ENCODE measurements at places on chromosomes 1 and 21.

GRCh38 chr1:48003741-48004531, 6.8 kb upstream of the TRABD2B start:
- no peak for DNase-seq

- no peak for DNase-seq
These were observed 29.9 kb downstream of the ACTN2 start for GRCh38 chr1:236716160-236716559.

- DNase-seq: no peak
These were observed 24.4 kb upstream of the SLAMF6 start for GRCh38 chr1:160547422-160547821.

GRCh38 chr1:86084998-86085397, 71.6 kb downstream of the COL24A1 start:
- no peak for DNase-seq

DNA sequence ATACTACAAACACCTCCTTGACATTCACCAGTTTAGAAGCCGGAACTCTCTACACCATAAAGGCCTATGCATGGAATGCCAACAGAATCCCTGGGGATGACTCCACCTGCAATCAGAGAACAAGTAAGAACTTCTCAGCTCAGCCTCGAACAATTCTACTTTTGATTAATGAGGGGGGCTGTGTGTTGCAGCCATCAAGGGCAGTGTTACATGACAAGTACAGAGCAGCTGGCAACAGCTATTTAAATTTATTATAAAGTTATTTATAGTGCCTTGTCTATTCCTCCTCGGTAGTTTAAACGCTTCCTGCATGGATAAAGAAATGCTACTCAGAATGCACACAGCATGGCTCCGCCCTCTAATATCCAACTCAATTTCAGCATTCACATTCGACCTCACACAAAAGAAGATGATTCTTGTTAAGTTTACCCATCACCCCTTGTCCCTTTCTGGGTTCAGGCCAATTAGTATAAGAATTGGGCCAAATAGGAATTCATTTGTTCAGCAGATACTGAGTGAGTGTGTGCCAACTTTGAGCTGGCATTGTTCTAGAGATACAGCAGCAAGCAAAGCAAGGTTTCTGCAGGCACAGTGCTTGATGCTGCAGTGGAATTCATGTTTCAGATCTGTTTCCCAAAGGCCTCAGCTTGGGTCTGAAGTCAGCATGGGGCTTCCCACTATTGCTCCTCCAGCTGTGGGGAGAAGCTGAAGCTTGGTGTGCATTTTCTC, 6.4 kb downstream of the FNDC7 start:
- DNase-seq: no peak

- no peak for DNase-seq
These were observed 230.3 kb downstream of the CENPF start for GRCh38 chr1:214833178-214833756.

DNA sequence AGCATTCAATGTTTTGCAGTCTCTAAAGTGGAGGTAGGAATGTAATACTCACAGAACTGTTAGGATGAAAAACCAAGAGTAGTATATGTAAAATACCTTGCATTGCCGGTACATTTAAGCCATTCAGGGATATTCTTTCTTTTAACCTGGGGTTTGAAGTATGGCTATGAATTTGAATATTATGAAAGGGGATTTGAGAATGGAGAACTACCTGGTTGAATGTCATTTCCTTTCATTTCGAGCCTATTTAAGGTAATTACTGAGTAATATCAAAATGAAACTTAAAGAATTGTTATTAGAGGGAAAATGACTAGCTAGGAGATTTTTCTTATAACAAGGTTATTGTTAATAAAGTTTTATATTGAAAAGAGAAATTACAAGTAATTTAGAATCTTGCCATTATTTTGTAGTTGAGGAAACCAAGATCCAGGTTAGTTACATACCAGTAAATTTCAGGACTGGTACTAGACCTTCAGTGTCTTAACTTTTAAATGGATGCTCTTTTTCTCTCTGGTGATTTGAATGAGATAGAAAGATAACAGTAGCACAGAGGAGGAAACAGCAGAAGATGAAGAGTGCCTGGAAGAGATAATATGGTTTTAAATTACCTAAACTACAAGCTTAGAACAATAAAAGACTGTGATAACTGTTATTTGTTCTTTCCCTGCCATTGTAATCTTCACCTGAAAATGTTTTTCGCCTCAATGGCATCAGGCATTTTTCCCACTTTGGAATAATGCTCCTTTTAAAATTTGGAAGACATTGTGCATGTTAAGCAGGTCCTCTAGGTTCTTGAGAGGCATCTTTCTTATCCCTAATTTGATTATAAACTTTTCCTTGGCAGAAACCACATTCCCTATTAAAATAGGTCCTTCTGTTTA, 103.2 kb downstream of the PKN2 start:
- DNase-seq: no peak

GRCh38 chr21:34042735-34043134, 30.6 kb upstream of the MRPS6 start:
- DNase-seq: no peak

- DNase-seq: no peak
These were observed 71.9 kb upstream of the GOLT1A start for GRCh38 chr1:204285436-204286305.

- DNase-seq: no peak
These were observed 129.0 kb upstream of the KLHDC7A start for GRCh38 chr1:18351735-18352134.

DNA sequence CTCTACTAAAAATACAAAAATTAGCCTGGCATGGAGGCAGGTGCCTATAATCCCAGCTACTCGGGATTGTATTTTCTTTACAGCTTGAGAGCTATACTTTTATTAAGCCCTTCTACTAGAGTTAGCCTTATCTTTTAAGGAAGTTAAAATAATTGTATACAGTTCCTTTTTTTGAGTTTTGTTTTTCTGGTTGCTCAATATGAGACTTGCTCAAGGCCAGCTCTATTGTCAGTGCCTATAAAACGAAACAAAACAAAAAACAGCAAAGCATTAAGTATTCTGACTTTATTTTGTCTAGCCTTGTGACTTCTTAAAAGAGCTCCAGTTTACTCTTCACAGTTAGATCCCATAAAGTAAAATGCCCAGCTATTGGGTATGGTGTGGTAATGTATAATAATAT, 17.2 kb downstream of the PKN2 start:
- no peak for DNase-seq

DNA sequence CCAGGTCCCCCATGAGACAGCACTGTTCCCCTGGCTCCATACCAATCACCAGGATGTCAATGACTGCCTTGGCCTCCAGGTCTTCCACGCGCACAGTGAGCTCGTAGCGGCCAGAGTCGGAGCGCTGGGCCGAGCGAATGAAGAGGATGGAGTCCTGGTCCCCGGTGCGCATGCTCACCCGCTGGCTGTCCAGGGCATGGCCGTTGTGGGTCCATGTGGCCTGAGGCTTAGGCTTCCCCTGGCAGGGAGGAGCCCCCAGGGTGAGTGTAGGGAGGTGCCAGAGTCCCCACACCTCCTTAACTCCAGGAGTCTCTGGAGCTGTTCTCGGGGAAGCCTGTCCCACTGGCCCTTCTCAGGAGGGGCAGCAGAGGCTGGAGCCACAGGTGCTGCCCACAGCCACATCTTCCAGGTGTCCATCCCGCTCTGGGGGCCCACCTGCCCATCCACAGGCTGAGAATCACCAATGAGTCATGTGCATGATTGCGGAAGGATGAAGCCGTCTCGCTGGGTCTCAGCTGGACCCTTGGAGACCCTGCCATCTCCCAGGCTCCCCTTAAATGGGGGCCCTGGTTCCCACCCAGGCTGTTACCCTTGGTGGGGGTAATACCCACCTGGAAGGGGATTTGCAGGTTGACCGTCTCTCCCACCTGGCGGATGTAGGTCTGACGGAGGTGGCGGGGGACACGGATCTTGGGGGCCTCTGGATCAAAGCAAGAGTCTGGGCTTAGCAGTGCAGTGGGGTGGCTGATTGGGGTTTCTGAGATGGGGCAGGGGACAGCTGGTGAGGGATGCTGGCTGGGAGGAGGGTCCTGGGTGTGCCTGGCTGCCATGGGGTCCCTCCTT, 4.1 kb downstream of the MYBPH start:
- DNase-seq: no peak

DNA sequence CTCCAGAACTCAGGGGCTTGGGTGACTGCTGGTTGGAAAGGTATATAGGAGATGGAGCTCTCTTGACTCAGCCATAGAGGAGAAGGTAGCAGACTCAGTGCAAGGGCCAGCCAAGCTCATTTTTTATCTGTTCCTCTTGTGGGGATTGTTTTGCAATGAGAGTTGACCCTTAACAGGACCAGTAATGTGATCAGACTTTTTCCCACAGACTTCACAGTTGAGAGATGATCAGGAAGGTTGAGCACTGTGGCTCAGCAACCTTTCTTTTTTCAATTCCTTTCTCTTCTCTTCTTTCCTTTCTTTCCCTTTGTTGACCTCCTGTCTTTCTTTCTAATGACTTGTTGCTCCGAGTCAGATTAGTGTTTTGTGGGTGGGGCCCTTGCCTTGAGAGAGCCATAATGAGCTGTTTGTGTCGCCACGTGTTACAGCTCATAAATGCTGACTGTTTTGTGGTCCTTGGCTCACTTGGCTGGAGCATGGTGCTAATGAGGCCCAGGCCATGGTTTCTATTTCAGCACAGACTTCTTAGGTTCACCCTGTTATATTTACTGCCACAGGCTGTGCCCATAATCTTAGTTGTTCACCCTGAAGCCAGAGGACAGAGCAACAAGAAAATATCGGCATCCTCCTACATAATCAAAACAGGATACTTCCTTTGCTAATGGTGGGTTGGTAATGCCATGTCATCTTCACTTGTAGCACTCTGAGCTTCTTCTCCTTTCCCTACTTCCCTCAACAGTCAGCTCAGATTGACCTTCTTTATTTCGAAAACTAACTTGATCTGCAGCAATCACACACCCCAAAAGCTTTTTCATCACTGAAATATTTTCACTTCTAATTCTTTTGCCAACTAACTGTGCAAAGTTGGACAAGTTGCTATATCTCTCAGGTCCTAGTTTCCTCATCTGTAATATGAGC, 13.9 kb downstream of the ADAM30 start:
- DNase-seq: no peak

GRCh38 chr1:11851180-11851579, 3.6 kb upstream of the NPPA start:
- no peak for DNase-seq

- DNase-seq: peak; percentile 51
These were observed 1.8 kb downstream of the NCDN start for GRCh38 chr1:35559317-35559944.

- DNase-seq: no peak
These were observed 89.2 kb upstream of the TMEM51 start for GRCh38 chr1:15064217-15064929.

DNA sequence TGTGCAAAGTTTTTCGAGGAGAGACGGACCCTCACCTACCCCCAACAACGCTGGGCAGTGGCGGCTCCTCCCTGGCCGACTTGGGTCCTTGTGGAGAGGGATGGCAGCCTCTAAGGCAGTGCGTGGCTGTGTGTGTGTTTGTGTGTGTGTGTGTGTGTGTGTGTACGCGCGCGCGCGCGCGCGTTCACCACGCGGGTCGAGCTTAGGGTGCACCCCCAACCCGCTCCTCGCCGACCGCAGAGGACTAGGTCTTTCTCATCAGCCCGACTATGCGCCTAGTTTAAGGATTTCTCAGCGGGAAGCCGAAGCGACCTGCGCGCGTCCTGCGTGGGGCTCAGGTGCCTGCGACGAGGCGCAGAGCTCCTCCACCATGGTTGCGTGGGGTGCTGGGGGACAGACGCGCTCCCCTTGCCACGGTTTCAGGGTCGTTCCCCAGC, 940 bp downstream of the SOX13 start:
- DNase-seq: peak; percentile 82

- no peak for DNase-seq
These were observed 1326.3 kb downstream of the BRINP3 start for GRCh38 chr1:189151361-189151760.

DNA sequence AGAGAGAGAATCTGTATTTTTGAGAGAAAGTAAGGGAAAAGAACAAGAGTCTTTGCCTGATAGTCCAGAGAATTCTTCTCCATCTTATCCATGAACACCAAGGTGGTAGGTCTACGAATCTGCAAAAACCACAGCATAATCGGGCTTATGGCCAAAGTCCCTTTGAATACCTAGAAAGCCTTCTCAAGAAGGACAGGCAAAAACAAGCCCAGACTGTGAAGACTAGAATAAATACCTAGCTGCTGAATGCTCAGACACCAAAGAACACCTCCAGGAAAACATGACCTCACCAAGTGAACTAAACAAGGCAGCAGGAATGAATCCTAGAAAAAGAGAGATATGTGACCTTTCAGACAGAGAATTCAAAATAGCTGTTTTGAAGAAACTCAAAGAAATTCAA, 79.2 kb downstream of the HFM1 start:
- no peak for DNase-seq

DNA sequence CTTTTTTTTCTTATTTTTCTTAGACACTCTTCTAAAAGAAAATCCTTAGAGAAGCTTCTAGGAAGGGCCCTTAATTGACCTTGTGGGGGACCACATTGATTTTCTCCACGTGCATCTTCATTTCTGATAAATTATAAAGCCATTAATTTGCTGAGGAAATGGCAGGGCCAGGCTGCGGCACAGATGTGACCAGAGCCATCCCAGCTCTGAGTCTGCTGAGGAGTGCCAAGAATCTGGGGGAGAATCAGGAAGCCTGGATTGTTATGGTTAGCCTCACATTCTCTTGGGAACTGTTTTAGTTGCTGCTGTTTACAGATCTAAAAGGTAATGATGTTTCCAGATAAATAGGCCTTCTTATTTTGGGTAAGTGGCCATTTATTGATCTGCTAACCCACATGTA, 16.2 kb downstream of the PROX1 start:
- no peak for DNase-seq

DNA sequence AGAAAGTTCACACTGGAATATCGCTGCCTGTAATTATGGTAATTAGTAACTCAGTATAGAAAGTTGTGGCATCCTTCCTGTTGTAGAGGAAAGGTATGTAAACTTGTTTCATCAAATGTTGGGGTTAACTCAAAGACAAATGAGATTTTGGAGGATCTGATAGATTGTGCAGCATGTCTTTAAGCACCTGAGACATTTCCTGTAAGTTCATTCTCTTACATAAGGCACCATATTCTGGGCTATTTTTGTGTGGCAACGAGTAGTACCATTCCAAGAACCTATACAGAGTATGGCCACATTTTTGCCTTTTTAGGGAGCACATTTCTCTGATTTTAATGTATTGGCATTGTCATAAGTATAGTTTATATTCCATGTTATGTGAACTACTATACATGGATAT, 88.8 kb downstream of the CDC14A start:
- DNase-seq: no peak

- no peak for DNase-seq
These were observed 30.7 kb downstream of the EIF2D start for GRCh38 chr1:206581571-206581981.

GRCh38 chr1:192807211-192808162, 1.4 kb upstream of the RGS2 start:
- DNase-seq: no peak

DNA sequence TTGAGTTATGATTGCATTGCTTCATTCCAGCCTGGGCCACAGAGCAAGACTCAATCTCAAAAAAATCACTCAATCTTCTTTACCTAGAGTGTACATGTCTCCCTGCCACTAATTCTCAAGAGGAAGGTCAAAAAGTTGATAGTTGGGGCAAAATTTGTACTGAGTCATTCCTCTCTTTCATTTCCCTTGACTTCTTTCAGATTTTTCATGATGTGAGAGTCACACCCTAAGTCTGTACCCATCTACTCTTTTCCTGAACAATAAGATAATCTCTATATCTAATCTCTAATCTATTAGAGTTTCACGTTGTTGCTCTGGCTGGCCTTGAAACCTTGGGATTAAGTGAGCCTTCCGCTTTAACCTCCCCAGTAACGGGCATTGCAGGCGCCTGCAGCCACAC, 1.1 kb upstream of the BRDT start:
- peak; percentile 9 for DNase-seq

All from mesenteric fat pad (tissue), 1 donor.